ENCODE measurements at places on chromosomes 3 and 15.

DNA sequence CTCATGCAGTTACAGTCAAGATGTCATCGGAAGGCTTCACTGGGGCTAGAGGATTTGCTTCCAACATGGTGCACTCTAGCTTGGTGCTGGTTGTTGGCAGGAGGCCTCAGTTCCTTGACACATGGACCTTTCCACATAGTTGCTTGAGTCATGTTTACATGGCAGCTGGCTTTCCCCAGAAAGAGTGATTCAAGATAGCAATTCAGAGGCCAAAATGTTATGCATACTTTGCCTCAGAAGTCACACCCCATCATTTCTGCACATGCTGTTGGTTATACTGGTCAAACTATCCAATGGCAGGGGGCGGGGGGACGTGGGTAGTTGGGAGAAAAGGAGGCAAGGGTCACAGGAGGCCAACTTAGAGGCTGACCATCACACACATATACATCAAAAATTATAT lies 58.7 kb downstream of the FOXB1 start:
- no peak for DNase-seq

DNA sequence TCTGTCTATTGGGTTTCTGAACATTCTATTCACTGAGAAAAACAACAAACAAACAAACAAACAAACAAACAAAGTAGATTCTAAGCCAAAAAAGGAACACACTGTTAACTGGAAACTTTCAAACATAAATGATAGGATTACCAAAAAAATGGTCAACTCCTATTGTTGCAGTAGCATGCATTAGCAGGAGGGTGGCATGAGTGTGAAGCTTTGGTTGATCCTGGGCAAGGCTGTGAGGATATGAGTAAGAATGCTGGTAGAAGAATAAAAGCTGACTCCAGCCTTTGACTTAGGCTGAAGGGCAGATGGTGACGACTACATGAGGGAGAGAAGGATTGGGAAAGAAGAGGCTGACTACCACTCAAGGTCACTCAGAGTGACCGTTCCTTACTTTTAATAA lies 810.3 kb downstream of the VGLL3 start:
- DNase-seq: peak; percentile 16

- no peak for DNase-seq
These were observed 20.5 kb upstream of the ENTPD3 start for GRCh38 chr3:40366203-40367162.

- DNase-seq: no peak
These were observed 11.1 kb downstream of the CAPN7 start for GRCh38 chr3:15217011-15217671.

GRCh38 chr3:122598151-122598550 lies 20.7 kb downstream of the PARP15 start:
- no peak for DNase-seq

- no peak for DNase-seq
These were observed 335.7 kb upstream of the RORA start for GRCh38 chr15:61564785-61565184.

- DNase-seq: no peak
These were observed 115.9 kb downstream of the IQSEC1 start for GRCh38 chr3:12957339-12957738.

- no peak for DNase-seq
These were observed 77.3 kb downstream of the ETFA start for GRCh38 chr15:76233921-76234320.

- no peak for DNase-seq
These were observed 347.4 kb downstream of the SI start for GRCh38 chr3:164730815-164731360.

DNA sequence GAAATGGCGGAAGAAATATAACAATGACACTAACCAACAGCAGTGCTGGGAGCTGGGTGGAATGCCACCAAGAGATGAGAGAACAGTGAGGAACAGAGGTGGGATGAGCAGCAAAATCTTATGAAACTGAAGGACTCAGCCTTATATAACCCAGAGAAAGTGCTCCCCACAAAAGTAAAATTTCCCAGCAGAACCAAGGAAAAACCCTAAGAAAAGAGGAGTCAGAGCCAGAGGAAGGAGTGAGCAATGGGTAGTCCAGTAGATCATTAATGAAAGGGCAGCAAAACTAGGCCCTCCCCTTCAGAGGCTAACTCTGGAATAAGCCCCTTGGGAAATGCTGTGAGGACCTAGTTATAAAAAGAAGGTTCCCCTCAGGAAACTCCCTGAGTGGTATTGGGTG lies 24.7 kb upstream of the UBE2E1 start:
- no peak for DNase-seq

GRCh38 chr3:100045696-100046095 lies 68.6 kb downstream of the FILIP1L start:
- DNase-seq: no peak

GRCh38 chr3:186614266-186614596 lies 1.4 kb downstream of the AHSG start:
- no peak for DNase-seq

DNA sequence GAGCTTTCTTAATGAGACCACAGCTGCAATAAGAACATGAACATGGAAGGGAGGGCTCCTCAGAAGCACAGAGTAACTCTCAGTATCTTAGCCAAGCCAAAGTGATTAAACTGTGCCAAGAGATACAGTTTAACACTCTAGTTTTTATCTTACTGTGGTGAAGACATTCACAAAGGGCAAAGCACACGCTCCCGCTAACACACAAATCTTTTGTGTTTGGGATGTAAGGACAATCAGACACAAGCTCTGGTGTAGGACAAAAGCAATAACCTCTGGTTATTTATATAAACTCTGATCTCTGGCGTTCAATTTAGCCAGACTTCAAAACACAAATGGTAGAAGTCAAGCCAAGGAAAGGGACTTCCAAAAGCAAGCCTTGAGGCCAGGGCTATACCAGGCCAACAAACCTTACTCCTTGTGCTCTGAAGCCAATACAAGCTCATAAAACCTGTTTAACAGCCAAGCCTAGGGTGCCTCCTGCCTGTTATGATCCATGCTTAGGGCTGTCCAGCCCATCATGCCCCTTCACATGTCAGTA lies 27.8 kb downstream of the DPH3 start:
- DNase-seq: no peak

DNA sequence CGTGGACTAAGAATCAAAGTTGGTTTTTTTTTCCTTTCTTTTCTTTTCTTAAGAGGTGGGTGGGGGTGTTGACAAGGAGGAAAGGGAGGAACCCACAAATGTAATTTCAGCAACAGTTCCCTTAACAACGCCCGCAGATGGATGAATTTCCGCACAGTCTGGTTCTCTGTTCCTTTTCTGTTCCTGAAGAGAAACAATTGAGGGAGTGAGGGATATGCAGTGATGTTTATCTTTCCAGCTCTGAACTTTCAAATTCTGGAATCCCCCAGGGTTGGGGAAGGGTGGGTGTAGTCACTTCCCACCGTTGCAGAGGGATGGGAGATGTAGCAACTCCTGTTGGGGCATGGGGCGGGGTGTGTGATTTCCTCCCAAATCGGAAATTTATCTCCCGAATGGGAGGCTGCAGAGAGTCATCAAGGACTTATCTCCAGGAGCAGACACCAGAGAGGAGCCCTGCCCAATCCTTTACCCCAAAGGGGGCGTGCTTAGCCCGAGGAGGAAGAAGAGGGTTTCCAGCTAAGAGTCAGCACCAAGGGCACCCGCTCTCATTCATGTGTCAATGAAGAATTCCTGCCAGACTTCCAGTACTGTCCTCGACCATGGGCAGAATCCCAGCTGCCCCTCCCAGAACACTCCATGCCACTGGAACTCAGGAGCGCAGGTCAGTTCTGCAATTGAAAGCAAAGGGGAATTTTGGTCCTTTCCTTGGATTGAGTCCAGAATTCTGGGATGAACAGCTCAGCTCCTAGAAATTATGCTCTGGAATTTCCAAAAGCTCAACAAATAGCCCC lies 35.0 kb upstream of the CFAP161 start:
- DNase-seq: no peak

GRCh38 chr15:37880009-37880834 lies 54.2 kb upstream of the TMCO5A start:
- peak; percentile 8 for DNase-seq
